Muscle of back (tissue), 13 donors: ENCODE measurements at places on chromosomes 3 and 15. TPM values are rescaled to one million over a fixed set of nuclear protein-coding genes. Genes with fewer than 3 reads are reported as not detected.

Gene TUSC7
- not detected for polyA plus RNA-seq

Gene DLEC1
- 0.54 TPM for polyA plus RNA-seq

Gene SLC9C1
- 0.66 TPM for polyA plus RNA-seq

Gene RASL12
- 13.6 TPM for polyA plus RNA-seq

Gene HRH1
- 3.7 TPM for polyA plus RNA-seq

Gene SNURF
- polyA plus RNA-seq: 32.7 TPM

Gene WDR93
- polyA plus RNA-seq: 0.17 TPM

Gene ISL2
- polyA plus RNA-seq: not detected

Gene GABRR3
- not detected for polyA plus RNA-seq

Gene BNIP2
- polyA plus RNA-seq: 57.5 TPM

Gene ZKSCAN7
- 6.0 TPM for polyA plus RNA-seq

Gene CLEC3B
- polyA plus RNA-seq: 150 TPM

Gene SYNM
- 24.1 TPM for polyA plus RNA-seq

Gene STARD5
- 4.7 TPM for polyA plus RNA-seq

Gene THBS1
- polyA plus RNA-seq: 88.7 TPM
